RPMI7951 (cell line): ENCODE measurements at places on chromosomes 7 and 10.
A peak's percentile ranks its signal among the peaks of the same experiment; 100 is the strongest.

DNA sequence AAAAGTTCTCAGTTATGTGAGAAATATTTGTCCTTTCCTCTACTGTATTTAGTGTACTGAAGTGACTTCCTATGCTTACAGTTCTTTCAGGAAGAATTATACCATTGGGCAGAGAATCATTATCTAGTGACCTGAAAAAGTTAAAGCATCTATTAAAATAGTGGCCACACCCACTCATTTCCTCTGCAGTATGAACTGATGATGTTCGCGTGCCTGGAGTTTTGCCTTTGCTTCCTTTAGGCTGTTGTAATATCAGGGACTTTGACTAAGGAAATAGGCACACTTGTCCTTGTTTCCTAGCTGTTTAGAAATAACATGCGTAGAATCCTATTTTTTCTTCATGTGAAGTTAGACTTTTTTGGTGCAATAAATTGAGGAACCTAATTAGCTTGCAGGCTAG is 100.7 kb downstream of the ZMYND11 start:
- DNase-seq, result no peak

DNA sequence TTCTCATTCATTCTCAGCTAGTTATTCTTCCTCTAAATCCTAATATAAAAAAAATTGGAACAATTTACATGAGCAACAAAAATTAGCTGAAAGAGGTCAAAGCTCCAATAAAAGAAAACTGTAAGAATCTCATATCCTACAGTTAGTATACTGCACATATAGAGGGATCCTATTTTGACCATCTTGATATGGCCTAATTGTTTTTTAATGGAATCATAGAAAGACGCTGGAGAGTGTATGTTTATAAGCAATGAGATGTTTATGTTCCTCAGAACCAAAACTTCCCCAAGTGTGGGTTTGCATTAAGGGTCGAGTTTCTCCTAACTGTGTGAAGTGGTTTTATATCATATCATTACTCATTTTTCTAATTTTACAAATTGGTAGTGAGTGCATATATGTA is 102.5 kb downstream of the VIM start:
- no peak for DNase-seq

DNA sequence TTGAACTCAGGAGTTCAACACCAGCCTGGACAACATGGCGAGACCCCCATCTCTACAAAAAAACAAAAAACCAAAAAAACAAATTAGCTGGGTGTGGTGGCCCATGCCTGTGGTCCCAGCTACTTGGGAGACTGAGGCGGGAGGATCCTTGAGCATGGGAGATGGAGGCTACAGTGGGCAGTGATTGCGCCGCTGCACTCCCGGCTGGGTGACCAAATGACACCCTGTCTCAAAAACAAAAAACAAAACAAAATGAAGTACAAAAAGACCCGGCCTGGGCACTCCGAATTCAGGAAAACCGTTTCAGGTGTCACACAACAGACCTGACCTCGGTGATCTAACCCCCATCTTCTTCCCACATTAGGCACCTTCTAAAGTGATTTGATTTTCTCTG is 65.5 kb downstream of the INSIG1 start:
- no peak for DNase-seq

- DNase-seq, result no peak
Observed at GRCh38 chr10:119919271-119919670, 26.7 kb downstream of the SEC23IP start.

GRCh38 chr10:9222917-9223316 is 1168.4 kb downstream of the GATA3 start:
- DNase-seq, result peak; percentile 74

DNA sequence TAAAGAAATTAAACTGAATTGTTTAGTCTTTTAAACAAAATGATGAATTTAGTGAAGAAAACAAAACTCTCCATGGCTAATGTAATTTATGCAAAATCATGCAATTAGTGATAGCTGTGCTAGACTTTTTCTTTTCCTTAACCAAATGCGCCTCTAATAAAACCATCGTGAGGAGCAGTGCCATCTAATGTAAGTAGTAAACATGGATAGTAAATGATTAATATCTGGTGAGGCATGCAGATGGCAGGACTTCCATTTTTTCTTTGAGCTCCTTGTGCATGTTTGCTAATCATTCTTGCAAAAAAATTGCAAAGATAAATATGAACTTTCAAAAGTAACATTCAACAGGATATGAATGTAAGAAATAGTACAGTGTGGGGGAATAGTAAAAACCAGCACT is 2.3 kb downstream of the INSYN2A start:
- DNase-seq, result no peak

DNA sequence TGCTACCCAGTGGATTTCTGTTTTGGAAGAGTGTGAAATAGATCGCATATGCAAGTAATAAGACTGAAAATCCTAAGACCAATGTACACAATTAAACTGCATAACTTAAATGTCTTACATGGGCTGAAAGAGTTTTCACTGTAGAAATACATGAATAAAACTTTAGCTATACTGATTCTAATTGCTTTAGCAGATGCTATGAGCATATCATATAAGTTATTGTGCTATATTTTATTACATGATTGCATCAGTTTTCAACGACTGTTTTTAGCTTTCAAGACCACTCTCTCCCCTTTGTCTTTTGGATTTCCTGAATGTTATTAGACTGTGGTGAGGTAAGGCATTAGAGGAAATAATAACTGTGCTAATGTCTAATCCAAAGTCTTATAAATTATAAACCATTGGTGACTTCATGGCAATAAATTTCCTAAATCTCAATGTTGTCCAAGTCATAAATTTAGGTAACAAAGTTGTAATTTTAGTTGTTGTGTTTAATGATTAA is 124.5 kb downstream of the SEMA3A start:
- no peak for DNase-seq

GRCh38 chr7:93737953-93738352 is 152.6 kb downstream of the TFPI2 start:
- DNase-seq, result no peak

DNA sequence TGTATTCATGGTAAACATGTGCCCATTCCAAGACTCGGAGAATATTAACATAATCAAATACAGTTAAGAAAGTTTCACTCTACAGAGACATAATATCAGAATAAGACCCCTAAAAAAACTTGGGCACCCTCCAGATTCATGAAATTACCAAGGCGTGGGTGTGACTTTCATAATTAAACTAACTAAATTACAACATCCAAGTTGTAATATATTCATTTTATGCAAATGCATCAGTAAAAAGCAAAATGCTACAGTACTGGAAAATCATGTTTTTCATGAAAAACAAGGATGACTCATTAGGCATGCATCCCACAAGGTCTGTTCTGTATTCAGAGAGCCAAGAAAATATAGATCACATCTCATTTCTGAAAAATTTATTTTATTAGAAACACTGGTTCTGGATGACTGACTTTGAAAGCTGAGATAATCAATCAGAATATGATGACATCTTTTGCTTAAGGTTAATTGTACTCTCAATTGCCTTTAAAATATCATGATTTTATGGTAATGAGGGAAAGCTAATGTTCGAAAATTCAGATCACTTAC is 248.8 kb upstream of the SMIM30 start:
- no peak for DNase-seq

DNA sequence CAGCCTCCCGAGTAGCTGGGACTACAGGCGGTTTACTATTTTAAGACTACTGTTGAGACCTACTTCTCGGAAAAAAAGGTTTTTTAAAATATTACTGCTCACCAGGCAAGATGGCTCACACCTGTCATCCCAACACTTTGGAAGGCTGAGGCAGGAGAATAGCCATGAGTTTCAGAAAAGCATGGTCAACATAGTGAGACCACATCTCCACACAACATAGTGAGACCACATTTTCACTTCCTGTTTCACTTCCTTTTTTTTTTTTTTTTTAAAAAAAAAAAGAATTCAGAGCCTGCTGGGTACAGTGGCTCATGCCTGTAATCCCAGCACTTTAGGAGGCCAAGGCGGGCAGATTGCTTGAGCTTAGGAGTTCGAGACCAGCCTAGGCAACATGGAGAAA is 46.5 kb downstream of the SVOPL start:
- DNase-seq, result no peak

DNA sequence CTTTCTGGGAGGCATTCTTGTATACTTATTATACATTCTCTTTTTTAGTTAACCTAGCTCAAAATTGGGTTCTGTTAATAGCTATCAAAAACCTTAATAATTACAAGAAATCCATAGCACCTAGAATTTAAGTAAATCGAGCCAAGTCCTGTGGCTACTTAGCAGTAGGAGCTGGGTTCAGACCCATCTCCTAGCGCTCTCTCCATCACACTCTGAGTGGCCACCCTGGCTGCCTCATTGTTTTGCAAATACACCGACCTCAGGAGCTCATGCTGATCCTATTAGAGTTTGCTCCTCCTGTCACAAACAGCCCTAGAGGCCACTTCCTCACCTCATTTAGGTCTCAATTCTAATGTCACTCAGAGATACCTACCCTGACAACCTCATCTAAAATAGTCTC is 46.2 kb upstream of the OSBPL3 start:
- no peak for DNase-seq

GRCh38 chr10:80720549-80720948 is 182.8 kb downstream of the SH2D4B start:
- no peak for DNase-seq

DNA sequence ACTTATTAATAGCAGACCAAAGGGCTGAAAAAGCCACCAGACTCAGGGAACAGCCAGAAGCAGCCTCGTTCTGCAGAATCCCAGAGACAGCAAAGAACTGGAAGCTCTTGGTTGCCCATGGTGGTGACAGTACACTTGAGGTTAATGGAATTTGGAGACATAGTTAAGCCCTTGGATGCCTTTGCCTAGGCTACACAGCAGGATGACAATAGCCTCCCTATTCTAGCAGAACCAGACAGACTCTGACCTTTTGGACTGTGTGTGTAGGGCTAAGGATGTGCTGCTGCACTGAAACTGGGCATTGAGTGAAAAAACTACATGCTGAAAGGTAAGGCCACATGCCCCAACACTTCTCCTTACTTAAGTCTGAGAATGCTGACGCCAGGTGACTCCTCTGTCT is 22.7 kb downstream of the OTUD1 start:
- no peak for DNase-seq
